ENCODE measurements at places on chromosomes 12 and 14.

GRCh38 chr14:54267172-54267571 lies 129.6 kb upstream of the CDKN3 start:
- DNase-seq: no peak

GRCh38 chr14:104650057-104650980 lies 39.1 kb upstream of the INF2 start:
- no peak for DNase-seq

- no peak for DNase-seq
Measured at GRCh38 chr12:4947253-4947652, 37.5 kb downstream of the KCNA1 start.

GRCh38 chr14:45065540-45065939 lies 18.4 kb upstream of the PRPF39 start:
- DNase-seq: no peak

- DNase-seq: no peak
Measured at GRCh38 chr12:39419471-39419870, 23.4 kb downstream of the KIF21A start.

GRCh38 chr12:52213564-52214420 lies 19.3 kb upstream of the KRT7 start:
- DNase-seq: peak; percentile 67

- no peak for DNase-seq
Measured at GRCh38 chr12:2443776-2444175, 351.0 kb upstream of the FKBP4 start.

- no peak for DNase-seq
Measured at GRCh38 chr12:51393676-51394545, 2.7 kb upstream of the GALNT6 start.

- DNase-seq: no peak
Measured at GRCh38 chr14:105305791-105306190, 5.0 kb upstream of the BRF1 start.

DNA sequence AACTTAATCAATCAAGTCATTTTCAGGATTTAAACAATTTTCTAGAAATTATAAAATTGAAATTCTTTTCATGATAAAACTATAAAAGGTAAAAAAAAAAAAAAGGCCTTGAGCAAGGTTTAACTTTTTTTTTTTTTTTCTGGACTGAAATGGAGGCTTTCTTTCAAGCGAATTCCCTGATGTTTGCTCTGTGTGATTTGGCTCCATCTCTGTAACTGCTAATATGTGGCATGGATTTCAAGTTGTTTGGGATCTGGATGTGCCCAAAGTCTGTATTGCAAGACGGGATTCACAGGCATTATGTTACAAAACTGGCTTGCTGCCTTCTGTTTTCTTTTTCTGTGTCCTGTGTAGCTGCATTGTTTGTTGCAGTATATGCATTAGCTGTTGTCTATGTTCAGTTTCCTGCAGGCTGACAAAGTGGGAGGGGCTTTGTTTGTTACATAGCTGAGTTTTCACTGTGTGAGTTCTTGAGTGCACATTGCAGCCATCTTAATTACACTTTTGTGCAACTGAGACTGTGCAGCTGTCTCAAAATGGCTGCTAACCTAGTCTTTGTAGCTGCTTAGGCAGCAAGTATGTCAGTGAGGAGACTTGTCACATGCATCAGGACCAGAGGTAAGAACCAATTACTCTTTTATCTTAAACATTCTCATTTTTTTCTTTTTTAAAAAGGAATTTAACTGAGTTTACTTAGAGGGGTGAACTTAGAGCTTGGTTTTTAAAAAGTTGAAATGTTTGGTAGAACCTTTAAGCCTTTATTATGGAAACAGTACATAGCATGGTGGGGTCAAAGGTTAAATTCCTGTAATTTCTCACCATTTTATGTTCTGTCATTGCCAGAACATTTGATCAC lies 19.5 kb downstream of the ATF7IP start:
- peak; percentile 69 for DNase-seq

- DNase-seq: no peak
Measured at GRCh38 chr14:49853572-49854375, 1.2 kb upstream of the NEMF start.

GRCh38 chr12:68641138-68641537 lies 30.4 kb downstream of the RAP1B start:
- no peak for DNase-seq

DNA sequence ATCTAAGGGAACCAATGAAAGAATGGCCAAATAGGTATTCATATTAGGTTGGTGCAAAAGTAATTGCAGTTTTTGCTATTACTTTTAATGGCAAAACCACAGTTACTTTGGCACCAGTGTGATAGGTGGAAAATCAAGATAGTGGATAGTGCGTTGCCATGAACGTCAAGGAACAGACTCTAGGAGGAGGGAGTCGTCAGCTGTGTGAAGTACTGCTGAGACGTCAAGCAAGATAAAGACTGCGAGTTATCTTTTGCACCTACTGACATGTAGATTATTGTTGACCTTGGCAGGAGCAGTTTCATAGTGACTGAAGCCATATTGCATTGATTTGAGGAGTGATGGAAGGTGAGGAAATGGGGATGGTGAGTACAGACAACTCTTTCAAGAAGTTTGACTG lies 8.3 kb downstream of the YLPM1 start:
- no peak for DNase-seq

DNA sequence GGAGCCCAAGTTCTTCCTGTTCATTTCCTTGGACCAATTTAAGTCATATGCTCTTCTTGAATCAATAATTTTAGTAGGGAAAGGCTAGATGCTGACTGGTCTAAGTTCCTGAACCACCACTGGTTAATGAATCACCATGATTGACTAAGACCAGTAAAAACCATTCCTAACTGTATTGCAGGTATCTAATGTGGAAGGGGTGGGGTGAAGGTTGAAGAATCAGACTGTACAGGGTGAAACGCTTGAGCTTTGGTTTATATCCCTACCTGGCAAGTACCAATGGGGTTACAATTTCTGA lies 100.1 kb downstream of the DYRK2 start:
- peak; percentile 45 for DNase-seq

DNA sequence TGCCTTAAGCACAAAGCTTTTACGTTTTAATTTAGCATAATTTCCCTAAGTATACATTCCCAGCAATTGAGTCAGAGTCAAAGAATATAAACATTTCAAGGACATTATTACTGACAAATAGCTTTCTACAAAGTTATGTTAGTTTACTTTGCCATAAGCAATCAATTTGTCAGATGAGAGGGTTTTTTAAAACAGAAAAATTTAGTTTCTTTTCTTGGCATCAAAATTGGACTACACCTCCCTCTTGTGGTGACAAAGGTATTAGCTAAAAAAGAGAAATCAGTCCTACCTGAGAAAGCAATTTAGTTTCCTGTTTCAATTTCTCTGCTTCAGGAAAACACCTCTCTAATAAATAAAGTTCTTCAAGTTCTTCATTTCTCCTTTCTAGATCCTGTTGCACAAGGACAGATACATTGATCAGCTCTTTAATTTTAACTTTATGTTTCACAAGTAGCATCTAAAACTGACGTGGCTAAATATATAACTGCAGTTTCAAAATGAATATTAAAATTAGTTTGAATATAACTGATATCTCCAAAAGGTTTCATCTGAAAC lies 39.9 kb downstream of the DNAI7 start:
- DNase-seq: peak; percentile 23

- DNase-seq: no peak
Measured at GRCh38 chr12:122412851-122413433, 9.5 kb downstream of the CLIP1 start.

- DNase-seq: no peak
Measured at GRCh38 chr12:27915021-27915420, 57.5 kb downstream of the PTHLH start.

DNA sequence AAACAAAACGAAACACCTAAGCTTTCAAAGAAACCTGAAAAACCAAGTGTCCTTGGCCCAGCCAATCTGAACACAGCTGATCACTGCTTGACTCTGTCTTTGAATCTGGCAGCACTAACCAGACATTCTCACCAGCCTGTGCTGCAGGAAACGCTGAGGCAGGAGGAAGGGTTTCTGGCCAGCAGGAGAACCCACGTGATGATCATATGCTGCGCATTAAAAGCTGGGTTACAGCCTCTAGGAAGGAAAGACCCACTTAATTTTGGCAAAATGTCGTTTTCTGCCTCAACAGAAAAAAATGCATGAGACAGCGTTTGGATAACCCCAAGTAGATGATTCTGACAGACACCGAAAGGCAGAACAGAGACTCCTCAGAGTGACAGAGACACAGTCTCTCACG lies 9.8 kb downstream of the APPL2 start:
- DNase-seq: no peak

GRCh38 chr14:100684154-100684553 lies 42.5 kb upstream of the DLK1 start:
- DNase-seq: no peak

GRCh38 chr14:86050757-86051156 lies 520.8 kb downstream of the FLRT2 start:
- no peak for DNase-seq

GRCh38 chr14:23319746-23320583 lies 1.3 kb upstream of the PABPN1 start:
- no peak for DNase-seq

DNA sequence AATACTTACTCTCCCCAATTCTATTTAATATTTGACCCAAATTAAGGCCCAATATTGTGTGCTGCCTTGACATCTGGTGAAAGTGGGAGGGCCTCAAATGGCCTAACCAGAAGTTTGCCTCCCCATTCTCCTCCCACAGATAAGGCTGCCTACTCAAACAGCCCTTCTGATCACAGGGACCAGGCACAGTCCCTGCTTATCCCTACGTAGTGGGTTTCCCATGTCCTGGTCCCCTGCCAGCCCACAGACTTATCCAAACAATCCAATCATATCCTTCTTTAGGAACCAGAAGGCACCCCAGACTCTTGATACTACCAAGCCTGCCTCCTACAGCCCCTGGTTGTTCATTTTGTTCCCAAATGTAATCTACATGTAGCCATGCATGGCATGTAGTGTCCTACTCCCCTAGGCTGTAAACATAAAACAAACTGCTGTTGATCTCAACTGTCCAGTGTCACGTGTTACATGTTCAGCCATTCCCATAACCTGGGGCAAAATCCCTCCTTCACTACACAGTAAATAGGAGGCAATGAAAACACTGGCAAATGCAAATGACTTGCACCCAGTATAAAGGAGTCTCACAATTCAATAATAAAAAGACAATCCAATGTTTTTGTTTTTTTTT lies 49.3 kb downstream of the EEA1 start:
- no peak for DNase-seq

DNA sequence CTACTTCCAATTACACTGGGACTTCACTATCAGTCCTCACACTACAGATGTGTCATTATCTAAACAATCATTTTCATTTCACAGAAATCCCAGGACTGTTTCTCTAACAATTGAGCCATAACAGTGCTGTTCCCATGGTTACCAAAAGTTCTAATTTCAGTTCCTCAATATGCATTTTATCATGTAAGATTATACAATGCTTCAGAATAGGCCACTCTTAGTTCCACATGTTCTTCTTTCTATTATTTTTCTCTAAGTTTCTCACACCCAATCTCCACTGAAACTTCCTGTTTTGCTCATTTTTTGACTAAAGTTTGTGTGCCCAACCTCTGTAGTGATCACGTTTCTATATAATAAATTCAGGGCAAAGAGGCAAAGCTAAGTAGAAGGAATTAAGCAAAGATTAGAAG lies 185.8 kb downstream of the DUSP6 start:
- no peak for DNase-seq

DNA sequence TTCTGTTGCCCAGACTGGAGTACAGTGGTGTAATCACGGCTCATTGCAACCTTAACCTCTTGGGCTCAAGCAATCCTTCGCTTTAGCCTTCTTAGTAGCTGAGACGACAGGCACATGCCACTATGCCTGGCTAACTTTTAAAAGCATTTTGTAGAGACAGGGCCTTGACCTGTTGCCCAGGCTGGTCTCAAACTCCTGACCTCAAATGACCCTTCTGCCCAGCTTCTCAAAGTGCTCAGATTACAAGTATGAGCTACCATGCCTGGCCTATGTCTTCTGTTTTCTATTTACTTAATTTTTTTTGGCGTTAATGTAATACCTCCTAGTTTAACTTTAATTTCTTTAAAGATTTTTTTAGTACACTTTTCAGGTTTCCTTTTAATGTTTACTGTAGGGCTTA lies 20.6 kb upstream of the KLRF1 start:
- DNase-seq: no peak

GRCh38 chr12:5873281-5873919 lies 71.7 kb downstream of the ANO2 start:
- no peak for DNase-seq

- DNase-seq: no peak
Measured at GRCh38 chr12:108317308-108318234, 21.5 kb downstream of the CMKLR1 start.

GRCh38 chr12:132437943-132438700 lies 51.8 kb upstream of the FBRSL1 start:
- DNase-seq: no peak

GRCh38 chr12:68884251-68884650 lies 48.7 kb downstream of the CPM start:
- DNase-seq: no peak

GRCh38 chr14:92542766-92543554 lies 29.4 kb downstream of the RIN3 start:
- DNase-seq: no peak

DNA sequence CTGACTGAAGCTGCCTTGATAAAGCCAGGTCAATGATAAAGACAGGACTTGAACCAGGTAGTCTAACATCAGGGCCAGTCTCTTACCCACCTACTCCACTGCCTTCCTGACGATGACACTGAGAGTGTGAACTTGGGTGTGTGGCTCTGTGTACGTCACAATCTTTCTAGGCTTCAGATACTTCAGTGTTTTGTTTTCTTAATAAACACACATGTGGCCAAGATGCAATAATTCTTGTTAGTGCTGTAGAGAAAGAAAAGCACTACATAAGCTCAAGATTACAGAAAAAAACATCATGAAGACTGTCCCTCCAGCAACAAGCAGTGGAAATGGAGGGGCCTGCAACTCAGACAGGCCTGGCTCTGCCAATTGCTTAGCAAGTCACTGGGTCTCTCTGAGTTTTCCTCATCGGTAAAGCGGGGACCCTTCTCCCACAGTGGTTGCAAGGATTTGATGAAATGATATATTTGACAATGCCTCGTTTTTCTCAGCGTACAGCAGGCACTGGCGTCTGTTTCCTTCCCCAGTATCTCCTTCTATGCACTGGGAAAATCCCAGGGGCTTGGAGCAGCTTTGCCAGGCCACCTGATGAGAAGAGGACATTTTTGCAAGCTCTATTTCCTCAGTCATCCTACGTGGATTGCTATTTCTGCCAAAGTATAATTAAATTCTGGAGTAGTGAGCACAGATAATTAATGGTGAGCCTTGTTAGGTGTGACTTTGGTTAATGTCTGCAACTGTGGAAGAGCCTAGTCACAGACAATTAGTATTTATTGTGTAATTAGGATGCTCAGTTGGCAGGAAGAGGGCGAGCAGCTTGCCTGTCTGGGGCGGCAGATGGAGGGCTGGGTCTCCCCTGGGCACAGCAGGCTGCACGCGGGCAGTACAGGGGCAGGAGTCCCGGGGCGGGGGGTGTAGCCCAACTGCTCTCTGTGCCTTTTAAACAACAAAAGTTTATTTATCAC lies 55.8 kb upstream of the CHGA start:
- no peak for DNase-seq

Data from RCC 7860 (cell line).